ENCODE measurements at places on chromosomes 11 and 22.

GRCh38 chr11:106770489-106771085 is 247.7 kb downstream of the GUCY1A2 start:
- no peak for DNase-seq

DNA sequence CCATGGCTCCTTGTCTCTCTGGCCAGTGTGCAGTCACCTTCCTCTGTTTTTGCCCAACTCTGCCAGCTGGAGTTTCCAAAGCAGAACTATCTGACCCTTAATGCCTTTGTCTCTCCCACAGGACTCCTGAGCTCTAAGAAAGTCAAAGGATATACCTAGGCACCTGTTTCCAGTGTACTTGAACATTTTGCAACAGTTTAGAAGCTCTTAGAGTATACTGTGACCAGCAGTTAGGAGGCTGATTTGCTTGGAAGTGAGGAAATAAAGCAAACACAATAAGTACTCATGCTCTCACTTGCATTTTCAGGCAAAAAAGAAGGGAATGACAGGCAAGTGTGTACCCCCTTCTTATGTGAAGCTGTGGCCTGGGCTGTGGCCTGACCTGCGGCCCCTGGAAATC is 204.3 kb upstream of the PLET1 start:
- DNase-seq, result no peak

DNA sequence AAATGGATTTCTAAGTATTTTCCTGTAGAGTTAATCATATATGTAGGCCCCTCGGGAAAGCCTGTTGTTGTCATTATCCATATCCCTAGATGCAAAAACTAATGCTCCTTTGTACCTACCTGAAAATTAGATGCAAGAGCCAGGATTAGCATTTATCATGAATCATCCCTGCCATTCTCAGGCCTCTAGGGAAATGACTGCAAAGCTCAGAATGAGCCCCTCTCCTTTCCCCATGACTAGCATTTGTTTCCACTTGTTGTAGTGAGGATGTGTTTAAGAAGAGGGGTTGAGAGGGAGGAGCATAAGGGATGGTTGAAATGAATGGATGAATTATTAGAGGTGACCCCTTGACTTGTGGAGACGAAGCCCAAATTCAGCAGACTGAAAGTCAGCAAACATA is 537.9 kb downstream of the NTM start:
- DNase-seq, result no peak

DNA sequence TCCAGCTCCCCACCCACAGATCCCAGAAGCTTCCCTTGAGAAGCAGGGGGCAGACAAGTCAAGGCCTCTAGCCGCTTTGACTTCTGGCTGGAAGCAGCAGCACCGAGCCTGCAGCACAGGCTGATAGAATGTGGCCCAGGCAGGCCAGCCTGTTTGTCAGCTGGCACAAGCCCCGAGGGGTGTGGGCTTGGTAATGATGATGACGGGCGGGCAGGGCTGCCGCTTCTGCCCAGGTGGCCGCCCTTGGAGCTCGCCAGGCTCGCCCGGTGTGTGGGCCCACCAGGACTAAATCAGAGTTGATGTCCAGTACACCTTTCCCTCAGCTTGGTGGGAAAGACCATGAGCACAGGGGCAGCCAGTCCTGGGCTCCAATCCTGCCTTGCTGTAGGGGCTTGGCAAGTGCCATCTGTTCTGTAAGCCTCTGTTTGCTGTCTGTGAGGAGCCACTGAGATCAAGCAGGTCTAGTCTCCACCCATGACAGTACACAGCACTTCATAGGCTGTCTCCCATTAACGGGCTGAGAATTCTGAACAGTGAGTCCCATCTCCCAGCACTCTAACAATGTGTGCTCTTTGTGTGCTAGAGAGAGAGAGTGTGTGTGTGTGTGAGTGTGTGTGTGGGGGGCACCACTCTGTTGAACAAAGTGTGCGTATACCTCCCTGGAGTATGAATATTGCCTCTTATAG is 26.8 kb downstream of the MICAL2 start:
- DNase-seq, result no peak

DNA sequence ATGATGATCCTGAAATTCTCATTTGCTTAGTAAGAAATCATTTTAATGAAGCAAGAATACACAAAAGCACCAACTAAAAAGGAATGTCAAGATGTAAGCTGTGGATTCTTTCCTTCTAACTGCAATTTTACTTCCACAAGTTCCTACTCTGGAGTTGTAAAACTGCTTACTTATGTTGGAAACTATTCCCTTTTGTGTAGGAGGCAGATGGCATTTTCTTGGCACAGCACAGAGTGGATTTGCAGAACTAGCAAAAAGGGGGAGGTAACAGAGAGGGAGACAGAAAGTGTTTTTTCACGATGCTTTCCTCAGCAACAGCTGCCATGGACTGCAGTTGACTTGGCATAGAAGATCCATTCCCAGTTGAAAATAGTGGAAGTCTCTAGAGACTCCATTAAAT is 1112.0 kb upstream of the RAG2 start:
- DNase-seq, result no peak

DNA sequence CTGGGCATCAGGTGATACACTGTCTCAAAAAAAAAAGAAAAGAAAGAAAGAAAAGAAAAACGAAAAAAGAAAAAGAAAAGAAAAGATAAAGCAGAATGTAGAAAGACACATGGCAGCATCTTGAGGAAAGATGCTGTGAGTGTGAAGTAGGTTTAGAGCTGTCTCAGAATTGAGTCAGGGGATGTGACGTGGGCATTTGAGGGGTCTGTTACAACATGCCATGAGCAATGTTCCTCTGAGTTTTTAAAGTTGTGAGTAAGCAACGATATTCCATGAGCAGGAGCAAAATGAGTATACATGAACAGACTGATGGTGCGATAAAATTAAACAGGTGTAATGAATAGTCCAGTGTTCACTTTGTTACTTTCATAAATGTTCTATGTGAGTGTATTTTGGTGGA is 11.3 kb upstream of the QSER1 start:
- no peak for DNase-seq

DNA sequence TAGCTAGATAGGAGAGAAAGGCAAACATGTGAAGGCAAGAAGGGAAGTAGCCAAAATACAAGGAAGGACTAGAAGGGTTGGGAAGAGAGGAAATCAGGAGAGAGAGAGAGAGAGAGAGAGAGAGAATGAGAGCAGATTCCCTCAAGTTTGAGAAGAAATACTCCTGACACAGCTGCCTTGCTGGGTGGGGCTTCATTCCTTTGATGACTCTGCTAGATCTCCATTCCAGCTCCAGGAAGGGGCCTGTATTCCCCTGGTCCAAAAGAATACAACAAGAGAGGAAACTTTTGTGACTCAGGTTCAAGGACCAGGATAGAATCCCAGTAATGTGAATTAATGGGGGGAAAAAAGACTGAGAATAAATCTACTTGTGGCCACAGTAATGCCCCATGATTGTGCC is 62.9 kb upstream of the SPON1 start:
- no peak for DNase-seq

GRCh38 chr11:128687321-128687720 is 6.6 kb upstream of the FLI1 start:
- DNase-seq, result no peak

DNA sequence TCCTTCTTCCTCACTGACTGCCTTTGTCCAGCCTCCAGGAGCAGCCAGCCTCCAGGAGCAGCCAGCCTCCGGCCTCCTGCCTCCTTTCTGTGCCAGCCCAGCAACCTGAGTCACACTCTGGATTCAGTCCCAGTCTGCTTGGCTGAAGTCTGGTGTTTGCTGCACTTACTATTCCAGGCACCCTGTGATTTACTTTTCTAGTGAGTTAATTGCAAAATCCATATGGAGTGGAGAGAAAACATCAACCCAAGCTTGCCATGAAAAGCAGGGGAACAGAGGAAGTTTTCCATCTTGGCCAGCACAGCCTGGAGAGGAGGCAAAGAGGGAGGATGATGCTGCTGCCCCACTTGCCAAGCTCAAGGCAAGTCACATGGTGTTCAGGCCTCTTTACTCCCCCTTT is 400.5 kb downstream of the TENM4 start:
- DNase-seq, result no peak

GRCh38 chr22:49243965-49244364 is 583.7 kb downstream of the BRD1 start:
- no peak for DNase-seq

- no peak for DNase-seq
Measured at GRCh38 chr11:117414724-117415123, 87.1 kb downstream of the CEP164 start.

- DNase-seq, result no peak
Measured at GRCh38 chr11:18393581-18394274, 635 bp upstream of the LDHA start.

DNA sequence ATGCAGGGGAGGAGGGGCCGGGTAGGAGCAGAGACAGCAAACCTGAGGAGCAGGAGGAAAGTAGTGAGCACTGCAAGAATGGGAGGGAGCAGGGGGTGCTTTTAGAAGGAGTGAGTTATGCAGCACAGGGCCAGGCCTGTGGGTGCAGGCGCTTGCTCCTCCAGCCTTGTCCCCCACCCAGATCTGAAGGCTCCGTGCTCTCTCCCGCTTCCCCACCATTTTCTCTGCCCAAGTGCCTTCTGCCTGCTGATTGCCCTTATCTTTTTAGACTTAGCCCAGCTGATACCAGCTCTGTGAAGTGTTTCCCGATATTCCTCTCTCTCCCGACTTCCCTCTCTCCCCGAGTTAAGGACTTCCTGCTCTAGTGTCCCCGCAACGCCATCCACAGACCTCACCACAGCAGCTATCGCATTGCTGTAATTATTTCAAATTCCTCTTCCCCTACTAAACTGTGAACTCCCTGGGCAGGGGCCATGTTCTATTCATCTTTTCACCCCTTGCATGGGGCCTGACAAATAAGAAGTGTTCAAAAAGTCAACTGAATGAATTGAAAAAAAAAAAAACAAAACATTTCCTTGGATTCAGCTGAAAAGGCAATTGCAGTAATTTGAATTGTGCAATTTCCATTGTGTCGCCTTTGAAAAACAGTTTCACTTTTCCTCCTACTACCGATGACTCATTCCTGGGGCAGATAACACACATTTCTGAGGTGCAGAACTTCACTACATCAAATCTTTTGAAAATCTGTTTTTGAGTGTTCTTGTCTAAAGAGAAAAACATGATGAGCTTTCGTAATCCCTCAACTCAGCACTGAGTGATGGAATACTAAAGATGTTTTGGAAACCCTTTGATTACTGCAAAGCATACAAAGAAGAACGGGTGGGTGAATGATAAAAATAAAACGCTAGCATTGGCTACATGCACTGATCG is 69.7 kb upstream of the BMAL1 start:
- no peak for DNase-seq

DNA sequence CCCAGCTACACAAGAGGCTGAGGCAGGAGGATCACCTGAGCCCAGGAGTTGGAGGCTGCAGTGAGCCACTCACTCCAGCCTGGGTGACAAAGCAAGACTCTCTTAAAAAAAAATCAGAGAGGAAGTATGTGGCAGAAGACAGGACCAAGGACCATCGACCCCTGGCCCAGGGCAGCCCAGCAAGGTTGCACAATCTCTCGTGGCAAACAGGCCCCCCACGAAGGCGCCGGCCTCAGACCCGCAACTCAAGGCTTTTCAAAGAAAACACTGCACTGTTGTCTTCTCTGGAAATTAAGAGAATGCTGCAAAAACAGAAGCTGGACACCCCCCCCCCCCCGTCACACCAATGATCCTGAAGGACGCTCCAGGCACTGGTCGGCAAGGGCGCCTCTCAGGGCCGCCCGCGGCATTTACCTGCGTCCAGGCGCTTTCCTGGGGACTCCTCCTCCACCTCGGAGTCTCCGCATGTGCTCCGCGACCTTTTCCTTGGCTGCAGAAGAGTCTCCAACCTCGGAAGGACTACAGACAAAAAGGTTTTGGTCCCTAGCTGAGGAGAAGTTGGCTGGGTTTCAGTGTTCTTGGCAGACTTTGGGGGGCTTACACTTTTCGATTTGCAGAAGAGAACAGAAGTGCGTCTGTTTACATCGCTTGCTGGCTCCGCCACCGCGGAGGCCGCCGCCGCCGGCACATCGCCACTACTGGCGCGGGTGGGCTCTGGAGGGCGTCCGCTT is 40.5 kb downstream of the BRD1 start:
- DNase-seq, result no peak

GRCh38 chr11:134425816-134426536 is 13.9 kb upstream of the B3GAT1 start:
- no peak for DNase-seq

GRCh38 chr22:21082248-21082647 is 36.5 kb downstream of the LRRC74B start:
- no peak for DNase-seq

DNA sequence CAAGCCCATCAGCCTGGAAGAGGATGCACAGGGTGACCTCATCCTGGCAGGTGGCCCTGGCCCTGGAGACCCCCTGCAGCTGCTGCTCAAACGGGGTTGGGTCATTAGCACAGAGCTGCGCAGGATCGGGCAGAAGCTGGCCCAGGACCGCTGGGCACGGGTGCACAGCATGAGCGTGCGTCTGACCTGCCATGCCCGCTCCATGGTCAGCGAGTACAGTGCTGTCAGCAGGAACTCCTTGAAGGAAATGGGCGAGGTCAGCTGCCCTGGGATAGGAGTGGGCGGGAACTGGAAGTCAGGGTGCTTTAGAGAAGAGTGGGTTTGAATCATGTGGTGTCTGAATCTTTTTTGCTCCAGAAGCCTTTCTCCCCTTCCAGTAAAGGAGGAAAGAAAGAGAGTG is 61.1 kb downstream of the INSC start:
- no peak for DNase-seq

DNA sequence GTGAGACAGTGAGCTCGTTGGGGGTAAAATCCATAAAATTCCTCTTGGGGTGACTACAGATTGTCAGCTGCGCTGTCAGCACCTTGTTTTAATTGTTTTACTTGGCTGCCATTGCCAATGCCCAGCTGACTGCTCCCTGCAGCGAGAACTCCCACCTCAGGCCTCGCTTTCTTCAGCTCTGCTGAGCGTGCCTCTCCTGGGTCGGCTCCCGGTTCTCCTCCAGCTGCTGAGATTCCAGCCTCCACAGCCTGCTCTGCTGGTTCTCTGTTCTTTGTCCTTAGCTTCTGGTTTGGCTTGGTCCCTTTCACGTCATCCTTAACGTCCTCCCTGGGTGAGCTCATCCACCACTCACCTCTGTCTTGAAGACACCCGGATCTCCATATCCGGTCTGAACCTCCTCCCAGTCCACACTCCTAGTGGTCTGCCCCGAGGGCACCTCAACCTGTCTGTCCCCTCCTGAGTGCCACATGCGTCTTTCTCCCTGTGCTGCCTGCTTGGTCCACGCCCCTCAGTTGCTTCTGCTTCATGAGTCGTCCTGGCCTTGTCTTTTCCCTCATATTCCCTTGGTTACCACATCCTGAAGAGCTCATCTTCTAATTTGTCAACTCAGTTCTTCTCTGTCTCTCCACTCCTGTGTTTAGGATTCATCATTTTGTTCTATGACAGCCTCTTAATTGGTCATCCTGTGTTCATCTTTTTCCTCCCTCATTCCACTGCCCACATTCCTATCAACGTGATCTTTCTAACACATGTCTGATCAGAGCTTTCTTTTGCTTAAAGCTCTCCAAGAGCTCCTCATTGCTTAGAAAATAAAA is 35.6 kb downstream of the BMAL1 start:
- no peak for DNase-seq
